HuH-7.5 (cell line): ENCODE measurements at places on chromosomes 3 and 15.

GRCh38 chr3:106386050-106386449, 517.2 kb upstream of the CBLB start:
- DNase-seq: no peak

- no peak for DNase-seq
Observed at GRCh38 chr3:30449290-30449632, 157.1 kb upstream of the TGFBR2 start.

DNA sequence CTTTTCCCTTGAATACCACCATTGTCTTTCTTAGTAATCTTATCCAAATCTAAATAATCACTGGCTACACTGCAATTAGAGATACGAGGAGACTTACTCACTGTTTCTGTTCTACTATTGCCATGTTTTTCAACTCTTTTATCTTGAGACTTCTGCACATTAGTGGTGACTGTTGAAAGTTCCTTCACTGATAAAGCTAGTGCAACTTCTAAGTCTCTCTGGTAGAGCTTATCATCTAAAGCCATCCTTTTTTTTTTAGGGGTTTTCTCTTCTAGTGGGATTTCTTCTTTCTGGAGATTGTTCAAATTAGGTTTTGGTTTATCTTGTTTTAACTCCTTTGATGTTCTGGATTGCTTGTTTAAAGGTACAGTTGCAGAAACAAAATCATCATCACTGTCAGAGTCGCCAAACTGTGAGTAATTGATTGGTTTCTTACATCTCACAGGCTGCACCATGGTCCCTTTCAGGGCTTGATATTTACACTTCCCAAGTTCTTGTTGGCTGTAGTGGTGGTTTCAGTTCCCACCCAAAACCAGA, 37.7 kb downstream of the NCK1 start:
- no peak for DNase-seq

- DNase-seq: no peak
Observed at GRCh38 chr15:32746116-32746857, 28.5 kb downstream of the GREM1 start.

DNA sequence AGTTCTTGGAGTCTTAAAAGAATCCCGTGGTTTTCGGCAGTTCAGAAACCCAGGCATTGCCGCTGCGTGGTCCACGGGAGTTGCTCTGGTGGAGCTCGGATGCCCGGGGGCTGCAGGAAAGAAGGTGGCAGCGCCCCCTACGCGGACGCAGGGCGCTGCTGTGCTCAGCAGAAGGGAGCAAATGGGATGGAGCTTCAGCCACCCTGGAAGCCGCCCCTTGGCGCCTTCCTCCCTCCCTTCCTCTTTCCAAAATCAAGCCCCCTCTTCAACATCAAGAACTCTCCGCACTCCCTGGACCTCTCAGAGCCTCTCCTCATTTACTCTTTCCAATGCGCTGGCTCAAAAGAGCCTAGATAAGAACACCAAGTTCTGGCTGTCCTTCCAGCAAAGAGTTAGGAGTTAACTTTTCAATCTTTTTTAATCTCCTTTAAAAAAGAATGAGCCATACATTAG, 880 bp upstream of the CHRNA7 start:
- DNase-seq: no peak

DNA sequence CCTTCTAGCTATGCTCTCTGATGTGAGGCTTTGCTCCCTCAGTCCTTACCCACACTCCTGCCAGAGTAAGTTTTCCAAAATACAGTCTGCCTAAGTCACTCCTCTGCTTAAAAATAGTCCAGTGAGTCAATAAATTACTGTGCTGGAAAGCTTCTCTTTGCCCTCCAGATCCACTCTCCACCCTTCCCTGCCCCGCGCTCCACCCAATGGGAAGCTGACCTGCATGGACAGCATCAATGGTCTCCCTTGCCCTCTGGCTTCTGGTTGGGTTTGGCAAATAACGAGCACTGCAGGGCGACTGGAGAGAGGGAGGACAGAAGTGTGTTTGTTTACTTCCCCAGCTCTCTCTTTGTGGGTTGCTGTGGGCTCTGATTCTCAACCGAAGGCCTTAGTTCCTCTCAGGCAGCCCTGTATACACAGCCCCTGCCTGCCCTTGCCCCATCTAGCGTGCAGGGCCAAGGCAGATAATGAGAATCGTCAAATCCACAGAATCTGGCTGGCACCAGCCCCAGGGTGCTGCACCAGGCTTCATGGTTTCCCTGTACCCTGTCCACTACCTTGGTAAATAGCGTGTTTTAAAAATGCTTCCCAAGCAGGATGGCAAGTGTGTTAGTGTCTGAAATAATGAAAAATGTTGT, 110.4 kb downstream of the ADAMTSL3 start:
- DNase-seq: no peak

DNA sequence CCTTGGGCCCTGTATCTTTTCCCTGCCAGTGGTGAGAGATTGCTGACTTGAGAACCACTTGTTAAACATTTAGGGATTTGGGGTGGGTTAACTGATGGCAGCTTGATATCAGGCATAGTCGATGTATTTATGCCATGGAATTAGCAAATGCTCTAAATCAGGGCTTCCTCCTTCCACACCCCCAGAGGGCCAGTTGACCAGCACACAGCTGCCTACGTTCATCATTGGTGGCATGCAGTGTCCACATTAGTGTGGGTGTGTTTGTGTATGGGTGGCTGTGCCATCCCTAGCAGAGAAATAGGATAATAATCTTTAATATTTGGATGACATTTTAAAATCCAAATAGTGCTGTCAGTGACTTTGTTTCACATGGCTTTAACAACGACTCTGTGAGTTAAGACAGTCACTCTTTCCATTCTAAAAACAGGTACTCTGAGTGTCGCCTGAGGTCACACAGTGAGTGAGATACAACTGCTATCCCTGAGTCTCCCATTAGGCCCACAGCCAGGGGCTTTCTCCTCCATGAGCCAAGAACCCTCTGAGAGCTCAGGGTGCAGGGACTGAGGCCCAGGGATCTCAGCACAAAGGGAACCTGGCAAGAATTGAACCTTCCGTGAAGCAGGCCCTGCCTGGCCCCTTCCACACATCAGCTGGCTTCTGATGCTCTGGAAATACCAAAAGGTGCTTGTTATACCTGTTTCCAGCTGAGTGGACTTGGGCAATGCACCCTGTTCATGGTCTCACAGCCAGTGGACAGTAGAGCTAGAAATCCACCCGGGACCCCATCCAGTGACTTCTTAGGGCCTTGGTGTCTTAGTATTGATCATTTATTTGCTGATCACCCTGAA, 4.3 kb upstream of the LTF start:
- DNase-seq: no peak

GRCh38 chr3:183392186-183393034, 36.0 kb downstream of the MCF2L2 start:
- DNase-seq: no peak

DNA sequence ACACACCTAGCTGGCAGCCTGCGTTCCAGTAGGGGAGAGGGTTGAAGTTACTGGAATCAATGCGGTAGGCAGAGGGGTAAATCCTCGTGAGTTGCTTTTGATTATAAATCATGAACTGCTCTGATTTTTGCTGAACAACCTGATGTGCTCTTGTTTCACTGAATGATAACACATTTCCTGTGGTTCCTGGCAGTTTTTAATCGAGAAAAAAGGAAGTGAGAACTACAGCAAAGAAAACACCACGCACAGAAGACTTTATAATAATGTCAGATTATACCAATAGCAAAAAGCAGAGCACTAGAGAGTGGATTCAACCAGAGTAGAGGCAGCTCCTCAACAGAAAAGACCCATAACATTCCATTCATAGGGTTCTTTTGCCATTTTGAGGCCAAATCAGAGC, 200.8 kb upstream of the STRIT1 start:
- no peak for DNase-seq

- no peak for DNase-seq
Observed at GRCh38 chr3:164064298-164064697, 1014.0 kb downstream of the SI start.

DNA sequence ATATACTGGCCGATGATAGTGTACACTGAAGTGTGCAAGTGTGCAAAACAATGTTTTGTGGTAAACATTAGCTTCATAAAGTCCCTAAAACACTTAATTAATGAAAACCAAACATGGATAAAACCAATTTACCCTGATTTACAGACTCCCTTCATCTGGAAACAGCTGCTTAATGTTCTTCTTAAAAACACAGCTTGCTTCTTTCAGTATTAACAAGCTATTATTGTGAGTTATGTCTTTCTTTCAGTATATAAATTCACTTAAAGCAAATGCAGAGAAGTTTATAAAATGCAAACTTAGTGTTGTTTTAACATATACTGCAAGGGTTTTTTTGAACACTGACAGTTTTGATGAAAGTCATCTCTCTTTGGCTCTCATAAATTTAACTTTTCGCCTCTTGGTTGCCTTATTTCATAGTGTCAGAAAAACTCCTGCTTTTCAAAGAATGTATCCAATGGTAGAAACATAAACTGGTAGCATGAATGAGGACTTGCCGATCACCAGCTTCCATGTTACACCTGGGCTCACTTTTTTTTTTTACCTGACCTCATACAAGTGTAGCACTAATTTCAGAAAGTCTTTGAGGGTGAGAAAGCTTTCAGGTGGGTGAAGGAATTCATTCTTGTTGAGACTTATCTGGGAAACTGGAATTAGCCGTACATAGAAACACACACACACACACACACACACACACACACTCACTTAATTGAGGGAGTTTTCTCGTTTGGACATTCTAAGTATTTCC, 532.2 kb downstream of the ROBO2 start:
- no peak for DNase-seq

DNA sequence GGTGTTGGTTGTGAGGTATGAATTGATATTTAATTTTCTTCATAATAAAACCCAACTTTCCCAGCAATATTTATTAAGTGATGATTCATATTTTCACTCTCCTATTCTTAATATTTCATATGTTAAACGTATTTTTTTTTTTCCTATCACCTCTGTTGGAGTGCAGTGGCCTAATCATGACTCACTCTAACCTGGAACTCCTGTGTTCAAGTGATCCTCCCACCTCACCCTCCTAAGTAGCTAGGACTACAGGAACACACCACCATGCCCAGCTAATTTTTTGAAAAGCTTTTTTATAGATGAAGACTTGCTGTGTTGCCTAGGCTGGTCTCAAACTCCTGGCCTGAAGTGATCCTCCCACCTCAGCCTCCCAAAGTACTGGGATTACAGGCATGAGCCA, 8.6 kb downstream of the PARP15 start:
- DNase-seq: no peak

- DNase-seq: no peak
Observed at GRCh38 chr3:30319713-30320112, 286.7 kb upstream of the TGFBR2 start.

DNA sequence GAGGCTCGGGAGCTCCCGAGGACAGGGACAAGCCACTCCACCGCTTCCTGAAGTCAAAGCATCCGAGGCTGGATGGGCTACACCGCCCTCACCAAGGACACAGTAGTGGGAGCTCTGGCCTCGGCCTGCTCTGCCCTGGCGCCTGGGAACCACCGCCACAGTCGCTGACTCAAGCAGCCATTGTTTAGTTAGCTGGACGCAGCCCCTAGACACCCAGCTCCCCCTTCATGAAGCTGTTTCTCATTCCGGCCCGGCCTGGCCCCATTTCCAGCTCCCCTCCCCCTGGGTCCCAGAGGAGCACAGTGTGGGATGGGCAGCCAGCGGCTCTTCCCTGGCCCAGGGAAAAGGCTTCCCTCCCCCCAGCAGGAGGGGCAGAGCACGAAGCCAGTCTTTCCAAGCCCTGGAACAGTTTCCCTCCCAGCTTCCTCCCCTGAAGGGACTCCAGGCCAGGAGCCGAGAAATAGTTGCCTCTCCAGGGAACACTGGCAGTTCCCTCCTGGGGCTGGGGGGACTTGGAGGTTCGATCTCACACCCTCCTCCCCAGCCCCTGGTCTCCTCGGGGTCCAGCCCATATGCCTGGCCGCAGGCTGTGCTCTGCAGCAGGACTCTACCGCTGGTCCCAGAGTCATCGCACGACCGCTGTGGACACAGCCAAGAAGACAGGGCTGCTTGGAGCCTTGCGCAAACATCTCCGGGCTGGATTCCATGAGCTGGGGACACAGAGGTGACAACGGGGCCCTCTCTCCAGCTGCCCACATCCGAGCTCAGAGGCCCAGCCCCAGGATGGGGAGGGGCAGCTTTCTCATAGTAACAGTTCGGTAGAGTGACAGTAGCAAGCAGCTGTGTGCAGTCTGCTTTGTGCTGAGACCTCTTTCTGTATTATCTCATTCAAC, 10.0 kb downstream of the PLXND1 start:
- peak; percentile 67 for DNase-seq

DNA sequence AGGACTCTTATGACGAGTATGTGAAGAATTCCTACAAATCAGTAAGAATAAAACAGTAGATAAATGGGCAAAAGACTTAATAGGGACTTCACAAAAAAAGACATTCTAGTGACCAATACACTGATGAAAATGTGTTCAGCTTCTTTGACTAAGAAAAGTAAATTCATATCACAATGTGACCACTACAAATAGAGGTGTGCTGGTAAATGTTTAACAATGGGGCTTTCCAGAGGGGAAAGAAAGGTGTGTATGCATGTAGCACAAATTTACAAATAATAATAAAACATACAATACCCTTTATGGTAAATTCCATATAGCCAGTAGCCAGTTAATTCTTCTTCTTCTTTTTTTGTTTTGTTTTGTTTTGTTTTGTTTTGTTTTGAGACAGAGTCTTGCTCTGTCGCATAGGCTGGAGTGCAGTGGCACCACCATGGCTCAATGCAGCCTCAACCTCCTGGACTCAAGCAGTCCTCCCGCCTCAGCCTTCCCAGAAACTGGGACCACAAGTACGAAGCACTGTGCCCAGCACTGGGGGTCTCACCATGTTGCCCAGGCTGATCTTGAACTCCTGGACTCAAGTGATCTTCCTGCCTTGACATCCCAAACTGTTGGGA, 17.5 kb upstream of the NMD3 start:
- DNase-seq: no peak

GRCh38 chr3:184359610-184360009, 1.8 kb downstream of the CLCN2 start:
- DNase-seq: no peak

DNA sequence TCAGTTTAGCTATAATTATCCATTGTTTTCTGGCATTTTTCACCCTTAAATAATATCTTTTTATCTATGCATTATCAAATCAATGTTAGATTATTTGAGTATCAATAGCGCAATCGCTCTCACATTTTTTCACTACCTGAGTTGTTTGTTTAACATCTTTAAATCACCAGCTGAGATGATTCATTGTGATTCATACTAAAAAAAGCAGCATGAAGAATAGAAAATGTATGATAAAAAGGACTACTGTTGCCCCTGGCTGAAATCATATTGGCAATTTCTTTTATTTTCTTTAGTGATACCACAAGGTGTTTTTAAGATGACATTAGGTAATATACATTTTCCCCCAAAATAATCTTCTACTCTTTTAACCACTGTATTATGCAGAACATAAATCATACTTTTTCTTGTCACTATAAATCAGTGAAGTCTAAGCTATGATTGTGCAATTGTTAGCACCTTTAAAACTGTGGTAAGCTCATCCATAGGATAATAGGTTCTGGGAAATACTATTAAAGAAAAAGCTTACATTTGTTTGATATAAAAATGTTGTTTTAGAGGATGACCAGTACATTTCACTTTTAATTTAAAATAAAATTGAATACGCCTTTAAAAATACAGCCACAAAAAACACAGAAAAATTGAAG, 889.1 kb downstream of the NAALADL2 start:
- DNase-seq: no peak
